ENCODE measurements at places on chromosomes 5 and 9.

- no peak for DNase-seq
Measured at GRCh38 chr5:108788142-108788541, 40.4 kb downstream of the FER start.

DNA sequence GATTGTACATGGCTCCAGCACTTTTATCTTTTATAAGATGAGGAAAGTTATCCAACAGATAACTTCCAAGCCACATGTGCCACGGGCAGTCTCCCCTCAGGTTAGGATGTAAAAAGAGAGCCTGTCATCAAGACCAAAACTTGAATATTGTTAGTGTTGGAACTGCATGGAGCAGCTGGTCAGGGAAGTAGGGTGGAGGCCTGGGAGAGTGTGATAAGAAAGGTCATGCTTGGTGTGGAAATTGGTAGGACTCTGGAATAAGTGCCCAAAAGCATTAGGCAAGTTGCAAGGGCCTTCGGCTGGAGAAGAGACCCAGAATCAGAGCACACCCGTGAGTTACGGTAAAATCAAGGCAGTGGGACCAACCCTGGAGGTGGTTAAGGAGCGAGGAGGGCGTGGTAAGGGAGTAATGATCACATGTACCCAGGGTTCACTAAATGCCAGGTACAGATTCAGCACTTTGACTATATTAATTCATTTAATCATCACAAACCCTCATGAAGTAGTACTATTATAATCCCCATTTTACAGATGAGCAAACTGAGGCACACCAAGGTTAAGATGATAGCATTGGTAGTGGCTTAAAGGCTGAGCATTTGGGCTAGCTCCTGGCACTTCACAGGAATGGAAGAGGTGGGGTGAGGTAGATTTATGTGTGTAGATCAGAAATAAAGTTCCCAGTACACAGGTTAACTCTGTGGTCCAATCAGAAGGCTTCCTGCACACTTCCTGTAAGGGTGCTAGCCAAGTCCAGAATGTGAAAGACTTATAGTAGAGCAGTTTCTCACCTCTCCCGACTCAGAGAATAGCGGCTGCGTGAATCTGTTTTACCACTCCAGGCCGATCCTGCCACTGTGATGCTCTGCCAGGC is 96.5 kb upstream of the ZNF608 start:
- no peak for DNase-seq

DNA sequence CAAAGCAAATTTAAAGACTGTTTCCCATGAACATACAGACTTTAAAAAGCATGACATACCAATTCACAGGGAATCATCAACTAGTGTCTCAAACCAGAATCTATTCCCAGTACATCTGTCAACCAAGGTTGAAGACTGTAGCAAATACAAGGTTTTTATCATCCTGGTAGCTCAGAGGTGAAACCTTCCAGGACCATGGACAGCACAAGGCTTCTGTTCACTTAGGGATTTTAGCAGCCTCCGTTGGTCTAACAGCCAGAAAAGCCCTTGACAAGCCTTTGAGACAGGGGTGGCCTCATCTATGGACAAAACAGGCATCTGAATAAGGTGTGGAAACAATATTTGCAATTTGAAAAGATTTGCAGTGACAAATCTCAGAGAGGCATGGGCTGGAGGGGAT is 119.0 kb downstream of the TRIM32 start:
- DNase-seq: no peak

GRCh38 chr5:153753645-153754432 is 263.4 kb downstream of the GRIA1 start:
- DNase-seq: no peak

DNA sequence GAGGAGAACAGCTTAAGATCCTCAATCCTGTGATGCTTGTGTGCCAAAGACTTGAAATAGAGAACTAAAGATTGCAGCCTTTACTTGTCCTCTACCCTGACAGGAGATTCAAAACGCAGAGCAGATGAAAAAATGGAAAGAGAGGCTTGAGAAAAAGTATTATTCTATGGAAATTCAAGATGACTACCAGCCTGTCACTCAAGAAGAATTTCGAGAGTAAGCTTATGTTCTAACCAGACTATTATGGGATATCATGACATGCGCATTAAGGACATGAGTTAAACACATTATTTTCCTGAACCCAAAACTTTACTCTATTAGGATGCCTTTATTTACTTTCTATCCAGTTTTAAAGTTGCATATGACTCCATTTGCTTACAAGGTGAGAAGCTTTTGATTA is 46.4 kb downstream of the PKD2L2 start:
- DNase-seq: no peak

DNA sequence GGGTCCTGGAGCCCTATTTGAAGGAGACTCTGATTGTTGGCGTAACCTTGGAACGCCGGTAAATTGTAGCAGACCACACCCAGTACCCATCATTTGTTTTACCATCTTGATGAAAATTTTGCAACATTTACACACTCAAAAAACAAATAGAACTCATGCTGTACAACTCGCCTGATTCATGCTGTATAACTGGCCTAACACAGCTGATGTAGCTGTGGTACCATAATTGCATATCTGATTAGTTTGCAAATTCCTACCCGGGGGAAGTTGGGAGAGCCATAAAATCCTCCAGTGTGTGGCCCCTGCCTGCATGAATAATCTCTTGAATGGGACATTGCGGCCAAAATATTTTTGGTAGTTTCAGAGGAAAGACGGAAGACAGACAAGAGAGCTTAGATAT is 9.7 kb downstream of the NIPAL4 start:
- DNase-seq: no peak

GRCh38 chr5:74945561-74946165 is 79.5 kb upstream of the FAM169A start:
- no peak for DNase-seq

GRCh38 chr5:102411-103043 is 10.6 kb downstream of the PLEKHG4B start:
- DNase-seq: no peak

GRCh38 chr5:13746026-13746425 is 198.5 kb downstream of the DNAH5 start:
- DNase-seq: no peak

GRCh38 chr9:3906437-3907213 is 380.8 kb upstream of the RFX3 start:
- no peak for DNase-seq

- no peak for DNase-seq
Measured at GRCh38 chr9:124828489-124829333, 24.5 kb upstream of the WDR38 start.

DNA sequence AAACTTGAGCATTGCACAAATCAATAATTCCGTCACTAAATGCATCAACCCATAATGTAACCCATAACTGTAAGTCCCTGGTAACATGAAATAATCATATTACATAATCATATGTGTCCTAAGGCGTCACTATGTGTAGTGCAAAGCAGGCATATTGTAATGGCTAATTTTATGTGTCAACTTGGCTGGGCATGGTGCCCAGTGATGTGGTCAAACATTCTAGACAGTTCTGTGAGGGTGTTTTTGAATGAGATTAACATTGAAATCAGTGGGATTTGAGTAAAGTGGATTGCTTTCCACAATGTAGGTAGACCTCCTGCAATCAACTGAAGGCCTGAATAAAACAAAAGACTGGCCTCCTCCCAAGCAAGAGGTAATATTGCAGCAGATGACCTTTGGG is 794.4 kb upstream of the ACO1 start:
- DNase-seq: no peak

GRCh38 chr5:5266297-5266696 is 126.2 kb downstream of the ADAMTS16 start:
- no peak for DNase-seq

DNA sequence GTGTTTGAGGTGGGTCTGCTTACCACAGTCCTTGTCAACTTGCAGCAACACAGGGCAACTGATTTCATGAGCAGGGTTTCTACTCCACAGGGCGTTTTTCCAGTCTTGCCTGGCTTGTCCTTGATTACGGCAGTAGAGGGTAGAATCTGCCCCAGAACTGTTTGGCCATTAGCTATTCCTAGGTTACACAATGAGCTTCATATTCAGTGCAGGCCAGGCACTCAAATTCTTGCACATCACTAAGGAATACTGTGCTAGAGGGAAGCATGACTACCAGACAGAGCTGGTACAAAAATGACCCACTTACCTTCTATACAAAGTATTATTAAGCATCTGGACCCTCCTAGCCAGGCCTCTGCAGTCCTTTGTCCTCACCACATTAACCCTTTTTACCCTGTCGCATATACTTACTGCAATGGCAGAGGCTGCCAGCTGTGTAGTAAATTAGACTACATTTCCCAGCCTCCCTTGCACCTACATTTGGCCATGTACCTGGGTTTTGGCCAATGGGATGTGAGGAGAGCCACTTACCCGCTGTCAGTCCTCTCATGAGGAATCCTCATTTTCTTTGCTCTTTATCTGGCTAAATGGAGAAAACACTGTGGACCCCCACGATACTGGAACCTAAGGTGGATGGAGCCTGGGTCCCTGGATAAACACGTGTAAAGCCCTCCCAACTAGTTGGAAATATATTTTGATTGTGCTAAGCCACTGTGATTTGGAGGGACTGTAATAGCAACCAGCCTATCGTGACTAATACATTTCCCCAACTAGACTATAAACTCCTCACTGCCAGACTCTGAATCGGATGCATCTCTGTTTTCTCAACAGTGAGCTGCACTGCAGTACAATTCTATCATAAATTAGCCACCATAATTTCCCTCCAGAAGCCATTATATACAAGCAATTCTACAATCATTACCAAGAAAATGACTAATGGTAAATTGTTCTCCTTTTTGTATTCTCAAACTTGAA is 218.7 kb downstream of the GLIS3 start:
- DNase-seq: no peak

DNA sequence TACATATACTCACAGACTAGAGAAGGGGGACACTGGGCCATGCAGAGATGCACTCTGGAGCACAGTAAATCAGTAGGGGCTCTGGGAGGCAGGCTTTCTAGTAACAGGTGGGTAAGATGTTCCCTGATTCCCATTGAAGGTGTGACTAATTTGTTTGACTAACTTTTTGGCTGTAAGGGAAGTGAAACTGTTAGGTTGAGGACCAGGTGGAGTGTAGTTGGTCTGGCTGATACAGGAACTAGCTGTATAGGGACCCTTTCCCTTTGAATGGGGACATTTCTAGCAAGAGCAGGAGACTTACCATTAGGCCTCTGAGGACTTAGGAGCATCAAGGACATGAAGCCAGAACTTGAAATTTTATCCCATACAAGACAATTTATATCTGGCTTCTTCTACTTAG is 989.6 kb upstream of the COX7C start:
- DNase-seq: no peak

- no peak for DNase-seq
Measured at GRCh38 chr5:66810848-66811261, 214.7 kb downstream of the MAST4 start.

DNA sequence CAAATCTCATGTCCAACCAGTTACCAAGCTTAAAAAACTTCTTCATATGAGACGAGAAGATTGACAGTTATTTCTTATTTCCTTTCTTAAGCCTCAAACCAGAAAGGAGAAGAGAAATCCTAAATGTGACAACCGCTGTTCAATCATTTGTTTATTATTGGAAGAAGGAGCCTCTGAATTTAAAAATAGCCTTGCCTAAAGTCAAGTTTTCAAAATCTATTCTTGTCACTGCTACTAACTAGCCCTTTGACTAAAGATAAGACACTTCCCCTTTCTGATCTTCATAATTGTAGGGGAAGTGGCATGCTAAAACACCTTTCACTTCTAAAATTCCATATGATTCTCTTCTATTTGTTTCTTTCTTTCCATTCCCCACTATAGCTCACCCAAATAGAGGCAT is 106.2 kb upstream of the EMB start:
- DNase-seq: no peak

- DNase-seq: no peak
Measured at GRCh38 chr5:168992687-168993086, 308.3 kb downstream of the SLIT3 start.

- no peak for DNase-seq
Measured at GRCh38 chr9:38286766-38287165, 105.7 kb upstream of the ALDH1B1 start.

GRCh38 chr9:95772320-95773052 is 103.0 kb upstream of the ERCC6L2 start:
- peak; percentile 29 for DNase-seq

DNA sequence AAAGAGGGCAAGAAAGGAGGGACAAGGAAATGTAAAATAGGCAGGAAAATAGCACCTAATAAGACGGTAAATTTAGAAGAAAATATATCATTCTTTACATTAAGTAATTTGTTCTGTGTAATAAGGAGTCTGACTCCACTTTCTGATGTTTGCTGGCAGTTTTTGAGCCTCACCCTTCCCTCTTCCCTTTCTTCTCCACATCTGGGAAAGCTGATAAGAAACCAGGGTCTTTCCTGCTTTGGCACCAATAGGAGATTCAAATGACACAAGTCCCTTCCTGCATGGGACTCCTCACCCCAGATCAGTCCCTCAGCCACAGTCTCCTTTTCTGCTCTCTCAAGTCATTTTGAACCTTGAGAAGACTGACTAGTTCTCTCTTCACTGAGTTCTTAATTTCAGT is 31.2 kb upstream of the LECT2 start:
- no peak for DNase-seq

- no peak for DNase-seq
Measured at GRCh38 chr9:69671311-69671878, 776 bp downstream of the APBA1 start.

- DNase-seq: no peak
Measured at GRCh38 chr5:5420251-5420650, 2.2 kb upstream of the ICE1 start.

GRCh38 chr9:104608336-104608735 is 2.9 kb upstream of the OR13C2 start:
- no peak for DNase-seq

GRCh38 chr5:37492778-37493555 is 113.8 kb downstream of the WDR70 start:
- DNase-seq: no peak

DNA sequence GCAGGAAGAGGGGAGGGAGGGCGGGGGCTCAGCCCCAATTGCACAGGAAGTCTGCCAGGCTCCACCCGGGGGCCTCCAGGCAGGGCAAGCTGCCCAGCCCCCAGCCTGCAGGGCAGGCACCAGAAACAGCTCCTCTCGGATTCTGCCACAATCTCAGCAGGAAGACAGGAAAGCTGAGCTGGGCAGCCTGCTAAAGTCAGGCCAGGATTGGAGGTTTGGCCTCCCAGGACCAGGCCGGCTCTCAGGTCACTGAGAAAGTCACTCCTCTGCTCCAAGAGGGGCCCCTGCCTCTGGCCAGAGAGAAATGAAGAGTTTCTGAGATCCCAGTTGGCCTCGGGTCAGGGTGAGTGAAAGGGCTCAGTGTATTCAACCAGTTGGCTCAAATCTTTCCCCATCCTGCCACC is 54.6 kb upstream of the STXBP1 start:
- DNase-seq: no peak

Data from activated CD8-positive, alpha-beta memory T cell treated with anti-CD3 and anti-CD28 coated beads, Interleukin-2, amount 50 U/mL, for 4 hours (primary cell).